ENCODE measurements at places on chromosomes 7 and 10.

- no peak for DNase-seq
These were observed 675.0 kb upstream of the ANKRD30A start for GRCh38 chr10:36450380-36450779.

GRCh38 chr10:4249841-4250586 is 465.0 kb upstream of the KLF6 start:
- DNase-seq: no peak

- no peak for DNase-seq
These were observed 41.1 kb downstream of the BRI3 start for GRCh38 chr7:98322331-98323270.

GRCh38 chr10:26494018-26494417 is 55.9 kb downstream of the APBB1IP start:
- DNase-seq: no peak

DNA sequence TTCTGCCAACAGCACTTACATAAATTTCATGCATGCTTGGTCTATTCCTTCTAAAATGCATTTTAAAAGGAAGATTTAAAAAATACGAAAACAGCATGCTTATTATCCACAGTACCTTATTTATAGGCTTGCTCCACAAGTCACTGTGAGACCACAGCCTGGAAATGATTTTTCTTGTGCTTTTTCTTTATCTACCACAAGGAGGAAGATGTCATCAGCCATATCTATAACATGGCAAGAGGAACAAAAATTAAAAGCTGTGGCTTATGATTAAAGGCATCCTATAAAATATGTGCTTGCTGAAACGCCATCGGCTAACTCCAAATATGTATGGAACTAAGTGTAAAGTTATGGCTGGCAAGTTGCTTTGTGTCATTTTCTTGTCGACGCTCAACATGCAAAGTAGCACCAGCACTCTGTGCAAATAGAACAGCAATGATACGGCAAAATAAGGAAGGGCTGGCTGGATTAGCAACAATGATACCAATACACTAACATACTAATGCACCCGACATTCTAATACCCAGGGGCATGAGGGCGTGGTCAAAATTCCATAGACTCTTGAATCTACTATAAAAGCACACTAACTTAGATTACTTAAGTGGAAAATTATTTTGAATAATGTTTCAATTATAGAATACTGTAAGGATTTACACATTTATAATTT is 41.2 kb upstream of the AKR1E2 start:
- DNase-seq: no peak

DNA sequence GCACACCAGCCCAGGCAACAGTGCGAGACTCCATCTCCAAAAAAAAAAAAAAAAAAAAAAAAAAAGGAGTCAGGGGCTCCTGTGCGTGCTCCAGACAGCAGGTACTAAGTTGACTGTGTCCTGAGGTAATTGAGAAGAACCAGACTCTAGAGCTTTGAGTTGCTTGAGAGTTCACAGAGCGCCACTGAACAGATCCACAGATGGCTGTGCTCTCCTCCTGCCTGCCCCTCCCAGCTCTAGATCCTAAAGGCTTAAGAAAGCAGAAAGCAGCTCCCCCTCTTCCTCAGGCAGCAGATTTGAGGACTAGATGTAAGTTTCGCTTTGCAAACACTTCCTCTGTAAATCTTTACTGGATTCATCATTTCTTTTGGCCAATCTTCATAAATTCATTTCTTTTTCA is 38.7 kb downstream of the SHH start:
- no peak for DNase-seq

- no peak for DNase-seq
These were observed 123.9 kb downstream of the CREB5 start for GRCh38 chr7:28536259-28536658.

DNA sequence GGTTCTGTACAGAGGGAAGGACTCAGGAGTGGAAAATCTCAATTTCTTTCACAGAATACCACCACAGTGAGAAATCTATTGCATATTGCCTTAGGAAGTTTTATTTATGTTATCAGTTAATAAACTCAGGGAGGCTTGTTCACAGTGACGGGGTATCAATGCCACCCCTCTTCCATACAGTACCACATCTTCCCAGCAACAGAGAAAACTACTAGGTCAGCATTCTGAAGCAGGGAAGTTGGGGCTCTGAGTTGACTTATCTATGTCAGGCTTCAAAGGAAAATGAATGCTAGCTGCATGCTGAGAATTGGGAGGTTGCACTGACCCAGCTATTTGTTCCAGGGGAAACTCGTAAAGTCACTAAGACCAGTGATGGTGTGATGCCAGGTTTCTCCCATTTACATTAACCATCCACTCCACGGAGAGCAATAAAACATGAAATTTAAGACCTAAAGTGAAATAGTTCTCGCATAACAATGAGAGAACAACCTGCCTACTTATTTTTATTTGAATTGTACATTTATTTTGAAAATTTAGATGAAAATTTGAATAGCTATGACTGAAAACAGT is 266.7 kb downstream of the RNLS start:
- no peak for DNase-seq

DNA sequence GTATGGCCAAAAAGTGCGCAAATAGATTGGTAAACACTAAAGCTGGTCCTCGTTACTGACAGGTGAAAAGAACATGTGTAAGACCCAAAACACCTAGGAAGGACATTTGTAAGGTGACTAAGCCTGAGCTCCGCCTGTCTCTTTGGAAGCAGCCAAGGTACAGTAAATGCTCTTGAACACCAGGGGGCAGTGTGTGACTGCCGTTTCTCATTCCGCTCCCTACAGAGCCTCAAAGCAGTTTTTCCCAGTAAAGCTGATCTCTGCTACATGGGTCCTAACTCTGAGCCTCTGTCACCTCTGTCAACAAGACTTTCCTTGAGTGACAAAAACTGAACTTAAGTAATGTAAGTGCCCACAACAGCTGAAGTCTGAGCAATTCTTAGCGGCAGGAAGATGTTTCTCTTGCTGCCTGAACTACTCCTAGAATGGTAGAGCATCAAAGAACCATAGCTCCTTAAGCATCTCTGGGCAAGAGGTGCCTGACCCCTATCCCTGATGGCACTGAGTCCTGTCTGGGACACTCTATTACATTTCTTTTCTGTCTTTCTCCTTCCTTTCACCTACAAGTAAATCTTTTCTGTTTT is 238.0 kb upstream of the INHBA start:
- DNase-seq: no peak

- no peak for DNase-seq
These were observed 14.4 kb downstream of the PDCD4 start for GRCh38 chr10:110885932-110886674.

GRCh38 chr10:69904533-69904932 is 102.8 kb downstream of the COL13A1 start:
- DNase-seq: no peak

DNA sequence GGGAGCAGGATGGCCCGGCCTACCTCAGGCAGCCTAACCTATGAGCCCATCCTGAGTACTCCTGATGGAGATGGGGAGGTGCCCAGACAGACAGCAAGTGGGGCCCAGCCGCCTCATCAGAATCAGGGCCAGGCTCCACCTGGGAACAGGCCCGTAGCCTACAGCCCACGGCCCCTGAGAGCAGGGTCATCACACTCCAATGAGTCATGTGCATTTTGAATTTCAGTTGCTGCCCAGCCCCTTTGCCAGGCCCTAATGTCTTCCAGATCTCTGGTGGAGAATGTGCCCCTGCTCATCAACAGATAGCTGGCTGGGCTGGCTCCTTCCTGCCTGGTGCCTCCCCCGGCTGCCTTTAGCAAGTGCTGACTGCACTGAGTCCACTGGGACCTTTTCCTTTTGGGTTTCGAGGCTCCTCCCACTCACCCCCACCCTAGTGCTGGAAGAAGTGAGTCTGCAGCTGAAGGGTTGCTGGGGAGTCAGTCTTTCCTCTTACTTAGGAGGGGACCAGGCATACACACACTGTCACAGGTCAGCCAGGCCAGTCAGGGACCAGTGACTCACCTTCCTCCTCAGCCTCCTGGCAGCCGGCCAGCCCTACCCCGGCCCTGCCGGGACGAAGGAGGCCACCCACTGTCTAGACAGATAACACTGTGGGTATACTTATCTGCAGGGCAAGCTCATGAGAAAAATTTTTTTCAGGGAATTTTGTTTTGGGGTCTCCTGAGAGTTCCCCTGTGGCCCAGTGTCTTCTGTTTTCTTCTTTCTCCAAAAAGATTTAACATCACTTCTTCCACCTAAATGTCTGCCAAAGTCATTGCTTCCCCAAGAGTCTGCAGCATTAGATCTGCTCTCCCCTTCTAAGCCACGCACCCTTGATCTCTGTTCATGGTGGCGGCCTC is 9.1 kb upstream of the ASIC3 start:
- peak; percentile 71 for DNase-seq

- DNase-seq: no peak
These were observed 181.3 kb downstream of the RNLS start for GRCh38 chr10:88401671-88402347.

- DNase-seq: no peak
These were observed 974.0 kb upstream of the GHITM start for GRCh38 chr10:83165265-83165664.

DNA sequence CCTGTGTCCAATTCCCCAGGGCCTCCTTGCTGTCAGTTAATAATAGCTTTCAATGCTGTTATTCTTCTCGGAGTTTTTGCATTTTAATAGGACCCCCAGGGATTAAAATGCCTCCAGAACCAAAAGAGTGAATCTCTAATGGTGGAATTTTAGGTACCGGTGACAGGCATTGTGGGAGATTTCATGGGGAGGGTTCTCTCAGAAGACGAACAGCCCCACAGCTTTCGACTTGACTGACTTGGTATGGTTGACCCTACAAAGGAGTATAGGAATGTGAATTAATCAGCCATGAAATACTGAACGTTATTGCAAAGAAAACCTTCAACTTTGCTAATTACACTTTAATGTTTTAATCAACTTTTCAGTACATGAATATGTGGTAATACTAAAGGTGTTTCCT is 206.3 kb upstream of the FZD8 start:
- DNase-seq: no peak

DNA sequence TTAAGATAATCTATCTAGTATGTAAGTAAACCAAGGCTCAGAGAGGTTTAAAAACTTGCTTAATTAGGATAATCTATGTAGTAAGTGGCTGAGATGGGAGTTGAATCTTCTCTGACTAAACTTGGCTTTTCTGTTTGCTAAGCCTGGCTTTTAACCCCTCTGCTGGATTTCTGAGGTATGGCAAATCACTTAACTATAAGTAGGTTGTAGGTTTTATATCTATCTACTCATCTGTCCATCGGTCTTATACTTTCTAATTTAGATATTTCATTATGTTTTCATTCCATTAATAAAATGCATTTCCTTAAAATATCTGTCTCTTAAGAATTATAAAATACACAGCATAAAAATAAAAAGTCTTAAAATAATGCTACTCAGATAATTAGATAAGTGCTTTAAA is 59.4 kb downstream of the ST7 start:
- DNase-seq: no peak

- no peak for DNase-seq
These were observed 1224.2 kb upstream of the SORCS1 start for GRCh38 chr10:108388706-108389105.

DNA sequence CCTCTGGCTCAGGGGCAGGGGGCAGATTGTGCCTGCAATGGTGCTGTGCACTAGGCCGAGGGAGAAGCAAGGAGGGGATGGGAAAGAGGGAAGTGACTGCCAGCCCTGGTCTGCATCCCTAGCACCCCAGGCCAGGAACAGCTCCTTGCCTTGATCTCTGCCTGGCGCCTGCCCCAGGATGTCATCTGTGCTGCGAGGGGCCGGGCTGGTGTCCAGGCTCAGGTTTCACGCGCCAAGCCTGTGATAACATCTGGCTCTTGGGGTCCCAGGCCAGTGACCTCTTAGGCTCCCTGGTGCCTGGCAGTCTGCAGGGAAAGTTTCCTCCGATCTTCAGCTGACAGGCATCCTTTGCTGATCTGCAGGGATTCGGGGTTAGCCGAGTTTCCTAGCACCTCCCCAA is 193.5 kb upstream of the GPR26 start:
- no peak for DNase-seq

DNA sequence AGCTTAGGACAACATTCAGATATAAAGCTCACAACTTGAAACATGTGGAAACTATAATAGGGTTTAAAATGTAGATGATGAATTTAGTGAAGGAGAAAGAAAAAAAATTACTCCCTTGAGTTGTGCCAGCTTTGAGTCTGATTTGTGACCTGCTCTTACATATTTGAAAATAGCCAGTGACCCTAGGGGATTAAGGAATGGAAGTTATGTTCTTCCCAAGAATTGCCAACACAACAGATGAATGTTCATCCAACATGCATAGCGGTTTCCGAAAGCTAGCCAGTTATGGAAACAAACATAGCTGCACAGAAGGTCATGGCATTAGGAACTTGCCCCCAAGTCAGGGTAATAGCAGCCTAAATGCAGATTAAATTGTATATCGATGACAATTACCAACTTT is 10.8 kb downstream of the TMEM196 start:
- no peak for DNase-seq

DNA sequence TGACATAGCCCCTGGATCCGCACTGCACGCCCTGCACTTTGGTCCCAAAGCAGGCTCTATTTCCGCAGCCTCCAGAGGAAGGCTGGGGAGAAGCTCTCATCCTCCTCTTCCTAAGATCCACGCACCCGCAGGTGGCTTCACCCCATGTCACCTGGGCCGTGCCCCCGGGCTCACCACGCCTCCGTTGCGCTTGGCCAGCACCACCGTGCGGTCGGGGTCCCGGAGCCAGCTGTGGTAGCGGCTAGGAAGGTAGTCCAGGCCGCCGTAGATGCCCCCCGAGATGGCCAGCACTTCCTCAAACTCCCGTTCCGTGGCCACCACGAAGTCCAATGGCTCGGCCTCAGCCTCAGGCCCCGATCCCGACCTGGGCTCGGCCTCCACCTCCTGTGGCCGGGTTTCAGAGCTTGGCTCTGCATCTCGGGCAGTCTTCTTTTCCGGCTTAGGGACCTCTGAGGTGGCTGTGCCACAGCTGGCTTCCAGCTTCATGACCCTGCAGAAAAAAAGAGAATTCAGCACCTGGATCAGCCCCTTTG is 5.7 kb downstream of the NAT16 start:
- no peak for DNase-seq

GRCh38 chr7:79452032-79452494 is 1.4 kb downstream of the MAGI2 start:
- DNase-seq: peak; percentile 40

DNA sequence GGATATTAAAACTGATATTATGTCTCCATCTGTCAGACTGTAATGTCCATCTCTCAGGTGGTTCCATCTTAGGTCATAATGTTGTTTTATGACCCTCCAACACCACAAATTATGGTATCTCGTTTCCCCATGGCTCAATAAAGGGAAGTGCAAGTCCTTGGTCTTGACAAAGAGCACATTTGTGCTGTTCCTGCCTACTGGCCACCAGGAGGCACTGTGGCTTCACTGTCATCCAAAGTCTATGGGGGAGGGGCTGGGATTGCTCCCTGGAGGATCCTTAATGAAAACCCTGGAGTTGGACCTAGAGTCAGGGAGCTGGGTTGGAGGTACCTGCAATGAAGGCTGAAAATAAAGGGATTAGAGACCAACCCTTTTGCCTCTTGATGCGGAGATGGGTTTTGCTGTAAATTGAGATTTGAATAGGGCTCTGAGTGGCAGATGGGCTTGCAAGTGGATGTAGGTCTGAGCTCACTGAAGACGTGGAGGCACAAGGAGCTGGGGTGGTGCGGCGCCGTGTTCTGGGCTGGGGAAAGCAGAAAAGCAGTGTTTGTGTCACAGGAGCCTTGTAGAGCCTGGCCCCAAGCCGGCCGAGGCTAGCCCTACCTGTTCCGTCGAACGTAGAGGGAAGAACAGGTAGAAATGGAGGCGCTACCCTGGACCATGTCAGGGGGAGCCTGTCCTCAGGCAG is 180.5 kb upstream of the PRSS58 start:
- DNase-seq: no peak

GRCh38 chr10:56146806-56147205 is 214.3 kb downstream of the ZWINT start:
- DNase-seq: no peak
